ENCODE measurements at places on chromosomes 16 and 17.

- peak; percentile 45 for DNase-seq
These were observed 772 bp upstream of the CHCT1 start for GRCh38 chr17:60421273-60422161.

DNA sequence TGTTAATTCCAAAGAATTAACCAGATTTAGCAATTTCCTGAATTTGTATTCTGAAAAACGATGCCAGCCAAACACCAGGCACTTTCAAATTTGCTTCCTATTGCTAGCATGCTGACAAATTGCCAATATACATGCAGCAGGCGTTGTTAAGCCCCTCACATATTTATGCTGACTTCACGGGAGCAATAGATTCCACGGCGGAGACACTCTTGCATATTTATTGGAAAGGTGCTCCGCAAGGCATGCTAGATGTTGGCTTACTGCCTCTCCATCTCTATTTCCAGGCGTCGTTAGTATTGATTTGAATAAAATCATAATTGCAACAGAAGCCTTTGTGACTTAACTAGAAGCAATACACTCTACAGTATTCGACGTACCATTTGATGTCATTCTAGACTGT lies 211.0 kb upstream of the IRX5 start:
- DNase-seq: no peak

DNA sequence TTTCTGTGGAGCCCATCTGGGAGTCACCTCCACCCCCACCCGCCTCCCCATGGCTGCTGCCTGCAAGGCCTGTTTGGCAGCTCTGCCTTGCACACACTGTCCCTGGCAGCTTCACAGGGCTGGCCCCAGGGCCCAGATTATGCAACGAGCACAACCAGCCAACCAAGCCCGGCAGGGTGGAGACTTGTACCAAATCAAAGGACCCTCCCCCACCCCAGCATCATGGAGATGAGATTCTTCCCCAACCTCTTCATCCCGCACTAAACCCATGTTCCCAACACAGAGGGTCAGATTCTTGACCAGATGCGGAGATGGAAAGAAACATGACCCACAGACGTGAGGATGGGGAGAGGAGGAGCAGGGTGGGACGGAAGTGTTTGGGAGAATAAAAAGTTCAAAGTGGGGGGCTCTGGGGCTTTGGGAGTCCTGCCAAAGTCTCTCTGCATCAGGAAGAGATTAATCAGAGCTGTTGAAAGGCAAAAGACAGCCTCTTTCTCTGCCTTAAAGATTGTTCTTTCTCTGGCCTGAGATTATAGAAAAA lies 3.8 kb downstream of the SMARCD2 start:
- peak; percentile 20 for DNase-seq

DNA sequence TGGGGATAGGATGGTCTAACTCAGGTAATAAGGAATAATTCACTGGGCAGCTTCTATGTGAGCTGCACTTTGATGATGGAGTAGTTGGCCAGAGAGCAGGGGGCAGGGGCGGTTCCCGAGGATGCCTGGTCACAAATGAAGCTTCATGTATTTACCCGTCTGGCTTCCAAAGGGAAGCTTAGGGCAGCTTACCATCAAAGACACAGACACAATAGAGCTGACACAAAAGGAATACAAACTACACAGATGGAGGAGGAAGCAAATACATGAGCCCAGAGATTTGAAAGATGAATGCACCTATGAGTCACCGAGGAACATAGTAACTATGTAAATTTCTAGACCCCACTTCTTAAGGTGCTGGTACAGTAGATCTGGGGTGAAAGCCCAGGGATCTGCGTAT lies 8.7 kb upstream of the EMP2 start:
- DNase-seq: no peak

- no peak for DNase-seq
These were observed 123.7 kb downstream of the PITPNC1 start for GRCh38 chr17:67500677-67501300.

GRCh38 chr17:41528959-41529353 lies 848 bp upstream of the KRT19 start:
- DNase-seq: no peak

DNA sequence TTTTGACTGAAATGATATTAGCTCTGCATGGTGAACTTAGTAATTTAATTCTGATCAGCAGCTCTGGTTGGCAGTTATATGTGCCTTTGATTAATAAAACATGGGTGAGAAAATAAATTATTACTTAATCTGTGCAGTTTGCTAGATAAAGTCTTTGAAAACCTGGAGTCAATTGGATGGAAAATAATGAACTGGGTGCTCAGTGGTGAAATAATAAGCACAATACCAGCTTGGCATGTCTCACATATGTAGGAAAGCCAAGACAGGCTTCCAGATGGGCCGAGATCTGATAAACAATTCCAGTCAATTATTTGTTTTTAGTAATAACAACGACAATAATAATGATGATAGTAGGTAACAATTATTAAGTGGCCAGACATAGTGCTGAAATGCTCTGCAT lies 326.7 kb downstream of the CDH13 start:
- DNase-seq: no peak

Data from LHCN-M2 (cell line).